ENCODE measurements at places on chromosomes 4 and X. TPM values are rescaled to one million over a fixed set of nuclear protein-coding genes. Genes with fewer than 3 reads are reported as not detected.

- no peak overlapping the region for H3K27ac ChIP-seq
- no peaks in the 10 kb centered on the region for H3K4me1 ChIP-seq
- DNase-seq, result no peak
- H3K36me3 ChIP-seq, result no peaks in the 10 kb centered on the region
These were observed 925.6 kb downstream of the SH3BGRL start for GRCh38 chrX:82127228-82128123.

DNA sequence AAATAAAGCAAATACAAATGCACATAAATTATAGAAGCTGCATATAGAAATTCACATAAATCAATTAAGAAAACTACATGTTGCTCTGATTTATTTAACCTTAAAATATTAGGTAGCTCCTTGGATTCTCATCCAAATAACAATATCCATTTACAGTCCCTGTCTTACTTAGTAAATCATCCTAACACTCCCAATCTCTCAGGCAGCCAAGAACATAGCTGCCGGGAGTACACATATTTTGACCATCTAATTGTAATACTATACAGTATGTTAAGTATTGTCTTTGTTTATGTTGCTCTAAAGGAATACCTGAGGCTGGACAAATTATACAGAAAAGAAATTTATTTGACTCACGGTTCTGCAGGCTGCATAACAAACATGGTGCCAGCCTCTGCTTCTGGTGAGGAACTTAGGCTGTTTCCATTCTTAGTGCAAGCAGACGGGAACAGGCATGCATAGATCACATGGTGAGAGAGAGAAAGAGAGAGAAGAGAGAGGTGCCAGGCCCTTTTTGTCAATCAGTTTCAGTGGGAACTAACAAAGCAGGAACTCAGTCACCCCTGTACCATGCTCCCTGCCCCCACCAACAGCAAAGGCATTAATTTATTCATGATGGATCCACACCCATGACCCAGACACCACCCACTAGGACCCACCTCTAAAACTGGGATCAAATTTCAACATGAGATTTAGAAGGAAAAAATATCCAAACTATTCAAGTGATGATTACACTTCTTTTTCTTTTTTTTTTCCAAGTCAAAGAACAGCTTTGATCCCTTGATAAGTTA is 614.8 kb upstream of the TECRL start:
- no peak overlapping the region for H3K4me3 ChIP-seq
- H3K27me3 ChIP-seq, result no peaks in the 10 kb centered on the region
- DNase-seq, result no peak
- no peak overlapping the region for H3K27ac ChIP-seq
- no peaks in the 10 kb centered on the region for H3K36me3 ChIP-seq
- peaks cover 2% of the 10 kb centered on the region for H3K4me1 ChIP-seq

GRCh38 chr4:151646322-151646721 is 114.5 kb downstream of the GATB start:
- no peaks in the 10 kb centered on the region for H3K36me3 ChIP-seq
- no peaks in the 10 kb centered on the region for H3K27me3 ChIP-seq
- H3K4me3 ChIP-seq, result no peak overlapping the region
- no peaks in the 10 kb centered on the region for H3K4me1 ChIP-seq

DNA sequence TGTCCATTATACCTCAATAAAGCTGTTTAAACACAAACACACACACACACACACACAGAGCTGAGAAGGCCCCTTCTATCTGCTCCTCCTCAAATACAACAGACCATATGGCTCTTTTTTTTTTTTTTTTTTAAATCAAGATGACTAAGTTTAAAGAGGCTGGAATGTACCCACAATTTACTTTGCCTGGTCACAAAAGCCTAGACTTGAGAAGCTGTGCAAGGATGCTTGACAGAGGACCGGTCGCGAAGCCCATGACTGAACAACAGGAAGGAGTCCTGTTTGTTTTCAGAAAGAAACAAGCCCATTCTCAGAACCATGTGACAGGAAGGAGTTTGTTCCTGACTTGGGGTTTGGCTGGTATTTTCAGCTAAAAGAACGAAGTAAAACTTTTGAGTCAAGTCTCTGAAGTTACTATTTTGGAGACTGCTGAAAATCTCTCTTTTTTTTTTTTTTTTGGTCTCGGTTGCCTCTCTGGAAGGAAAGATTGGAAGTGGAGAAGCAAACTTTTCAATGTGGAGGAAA is 650.9 kb upstream of the TENM3 start:
- peaks cover 7% of the 10 kb centered on the region for H3K27me3 ChIP-seq
- peak; percentile 9 for DNase-seq
- H3K27ac ChIP-seq, result no peak overlapping the region
- no peaks in the 10 kb centered on the region for H3K36me3 ChIP-seq
- no peak overlapping the region for H3K4me3 ChIP-seq

DNA sequence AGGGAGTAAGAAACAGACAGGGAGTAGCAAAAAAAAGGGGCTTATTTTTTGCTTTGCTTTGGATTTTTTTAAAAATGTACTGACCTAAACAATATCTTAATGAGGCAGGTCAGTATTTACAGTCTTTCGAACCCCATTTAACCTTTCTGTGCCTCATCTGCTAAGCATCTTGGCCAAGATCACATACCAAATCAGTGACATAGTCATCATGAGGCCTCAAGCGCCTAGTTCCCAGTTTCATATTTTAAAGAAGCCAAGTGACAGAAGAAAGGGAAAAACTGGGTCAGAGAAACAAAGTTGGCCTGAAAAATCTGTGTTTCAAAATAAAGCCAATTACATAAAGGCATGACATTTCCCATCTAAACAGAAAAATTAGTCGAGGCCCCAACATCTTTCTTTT is 94.6 kb upstream of the WDR44 start:
- peak; percentile 27 for DNase-seq
- H3K36me3 ChIP-seq, result no peaks in the 10 kb centered on the region
- no peak overlapping the region for H3K4me3 ChIP-seq
- no peak overlapping the region for H3K27ac ChIP-seq
- no peaks in the 10 kb centered on the region for H3K4me1 ChIP-seq
- H3K27me3 ChIP-seq, result no peaks in the 10 kb centered on the region

- H3K27ac ChIP-seq, result peak overlapping the region; percentile 38
- no peak for DNase-seq
These were observed 142.9 kb downstream of the PCDH7 start for GRCh38 chr4:30863021-30863420.

GRCh38 chr4:55175779-55176231 is 50.4 kb upstream of the KDR start:
- H3K27me3 ChIP-seq, result no peaks in the 10 kb centered on the region
- no peak for DNase-seq
- H3K4me3 ChIP-seq, result no peak overlapping the region
- H3K36me3 ChIP-seq, result no peaks in the 10 kb centered on the region
- H3K4me1 ChIP-seq, result peaks cover 4% of the 10 kb centered on the region

- H3K4me1 ChIP-seq, result no peaks in the 10 kb centered on the region
- no peak for DNase-seq
- no peaks in the 10 kb centered on the region for H3K27me3 ChIP-seq
- H3K36me3 ChIP-seq, result no peaks in the 10 kb centered on the region
- no peak overlapping the region for H3K27ac ChIP-seq
These were observed 55.6 kb downstream of the TSPAN7 start for GRCh38 chrX:38616904-38617303.

The DOCK11 gene
- 11.0 TPM for total RNA-seq

The ADGRL3 gene
- 8.0 TPM for total RNA-seq

The EDNRA gene
- 43.1 TPM for total RNA-seq

The SLIT2 gene
- total RNA-seq, result 48.9 TPM

The HOPX gene
- 1.2 TPM for total RNA-seq

The PHOX2B gene
- not detected for total RNA-seq

The CHIC1 gene
- total RNA-seq, result 5.2 TPM

Data from cardiac muscle cell (in vitro differentiated cells and primary cell).